ENCODE measurements at places on chromosomes 6 and 20. TPM values are rescaled to one million over a fixed set of nuclear protein-coding genes. Genes with fewer than 3 reads are reported as not detected.

DPM1 gene
- 57.4 TPM for total RNA-seq

HMGCLL1 gene
- total RNA-seq, result not detected

CD83 gene
- total RNA-seq, result 12.3 TPM

ABHD16B gene
- total RNA-seq, result not detected

LSM14B gene
- 25.1 TPM for total RNA-seq

CDSN gene
- total RNA-seq, result not detected

HUS1B gene
- total RNA-seq, result 1.8 TPM

AFG1L gene
- 6.1 TPM for total RNA-seq

PPIL1 gene
- total RNA-seq, result 23.6 TPM

CNKSR3 gene
- not detected for total RNA-seq

KCNQ5 gene
- total RNA-seq, result 1.3 TPM

HLA-DPB1 gene
- 69.1 TPM for total RNA-seq

All from activated T-helper 17 cell treated with anti-CD3 and anti-CD28 coated beads, Interleukin-2, amount 50 U/mL, for 72 hours (primary cell).